ENCODE measurements at places on chromosomes 4 and X.

DNA sequence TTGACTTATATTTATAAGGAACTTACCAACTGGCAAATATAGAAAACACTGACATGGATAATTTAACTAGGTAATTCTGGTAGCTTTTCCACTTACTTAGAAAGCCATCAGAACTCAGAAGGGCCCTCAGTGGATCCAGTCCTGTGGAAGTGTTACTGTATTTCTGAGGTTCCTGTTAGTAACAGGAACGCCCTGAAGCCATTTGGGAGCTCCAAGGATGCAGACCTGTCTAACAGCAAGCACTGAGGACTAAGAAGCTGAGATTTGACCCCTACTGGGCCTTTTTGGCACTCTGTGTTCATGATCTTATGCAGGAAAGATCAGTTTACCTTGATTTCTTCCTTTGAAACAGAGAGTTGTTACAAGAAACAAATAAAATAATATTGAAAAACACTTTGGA lies 46.0 kb upstream of the TLL1 start:
- no peak for DNase-seq

DNA sequence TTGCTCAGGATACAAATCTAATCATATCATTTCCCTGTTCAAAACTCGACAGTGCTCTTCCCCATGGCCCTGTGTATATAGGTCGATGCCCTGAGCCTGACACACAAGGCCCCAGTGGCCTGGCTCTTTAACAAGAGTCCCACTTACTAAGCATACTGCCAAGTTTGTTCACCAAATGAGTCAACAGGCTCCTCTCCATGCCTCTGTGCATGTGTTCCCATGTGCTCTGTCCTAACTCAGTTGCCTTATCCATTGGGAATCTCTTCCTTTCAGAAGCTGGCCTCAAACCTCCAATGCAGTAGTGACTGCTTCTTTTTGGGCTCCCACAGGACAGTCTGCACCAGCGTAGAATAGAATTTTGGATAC lies 18.9 kb upstream of the CXCR3 start:
- DNase-seq: no peak

DNA sequence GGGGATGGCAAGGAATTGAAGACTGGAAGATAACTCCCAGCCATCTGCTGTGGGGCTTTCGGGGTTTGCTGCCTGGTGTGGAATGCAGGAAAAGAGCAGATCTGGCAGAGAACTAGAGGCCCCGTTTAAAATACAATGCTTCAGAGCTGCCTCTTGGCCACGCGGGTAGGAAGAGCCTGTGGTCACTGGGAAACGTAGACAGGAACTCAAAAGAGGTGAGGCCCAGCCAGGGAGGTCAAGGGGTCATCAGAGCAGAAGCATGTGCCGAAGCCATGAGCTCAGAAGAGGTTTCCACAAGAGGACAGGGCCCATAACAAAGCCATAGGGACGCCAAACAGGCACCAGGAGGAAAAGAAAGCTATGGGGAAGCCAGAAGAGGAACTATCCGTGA lies 14.5 kb upstream of the STS start:
- no peak for DNase-seq

DNA sequence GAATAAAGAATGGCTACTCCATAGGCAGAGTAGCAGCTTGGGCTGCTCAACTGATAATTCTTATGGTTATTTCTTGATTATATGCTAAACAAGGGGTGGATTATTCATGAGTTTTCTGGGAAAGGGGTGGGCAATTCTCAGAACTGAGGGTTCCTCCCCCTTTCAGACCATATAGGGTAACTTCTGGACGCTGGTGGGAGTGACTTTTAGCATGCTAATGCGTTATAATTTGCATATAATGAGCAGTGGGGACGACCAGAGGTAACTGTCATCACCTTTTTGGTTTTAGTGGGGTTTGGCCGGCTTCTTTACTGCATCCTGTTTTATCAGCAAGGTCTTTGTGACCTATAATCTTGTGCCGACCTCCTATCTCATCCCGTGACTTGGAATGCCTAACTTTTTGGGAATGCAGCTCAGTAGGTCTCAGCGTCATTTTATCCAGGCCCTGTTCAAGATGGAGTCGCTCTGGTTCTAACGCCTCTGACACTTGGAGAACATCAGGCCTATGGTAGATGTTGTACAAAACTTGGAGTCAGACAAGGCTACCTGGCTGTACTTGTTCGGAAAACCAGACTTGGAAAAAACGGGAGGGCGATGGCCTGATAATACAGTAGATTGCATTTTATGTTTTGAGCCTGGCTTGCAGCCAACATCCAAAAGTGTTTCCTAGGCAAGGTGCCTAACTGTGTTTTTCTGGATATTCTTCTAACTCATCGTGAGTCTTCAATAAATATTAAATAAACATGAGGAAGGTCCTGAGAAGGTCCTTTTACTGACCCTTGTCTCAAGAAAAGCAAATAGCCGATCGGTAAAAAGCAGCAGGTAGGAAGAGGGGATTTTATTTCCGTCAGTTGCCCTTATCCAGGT lies 1.8 kb upstream of the TMEM164 start:
- DNase-seq: peak; percentile 9

GRCh38 chr4:173301518-173302201 lies 32.5 kb downstream of the HMGB2 start:
- DNase-seq: peak; percentile 34

DNA sequence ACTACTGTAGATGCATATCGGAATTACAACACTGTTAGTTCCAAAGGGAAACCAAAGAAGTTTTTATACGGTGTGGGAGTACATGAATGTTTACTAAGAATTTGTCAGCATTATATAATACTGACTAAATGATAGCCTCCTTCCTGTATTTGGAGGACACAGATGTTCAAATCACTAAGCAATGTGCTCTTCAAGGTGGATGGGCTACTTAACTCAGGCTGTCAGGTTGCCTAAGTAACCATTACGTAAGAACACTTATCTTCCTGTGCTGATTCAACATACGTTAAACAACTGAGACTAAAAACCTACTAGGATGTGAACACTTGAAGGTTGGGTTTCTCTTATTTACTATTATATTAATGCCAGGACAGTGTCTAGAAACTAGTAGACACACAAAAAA lies 81.9 kb upstream of the HPGD start:
- no peak for DNase-seq

DNA sequence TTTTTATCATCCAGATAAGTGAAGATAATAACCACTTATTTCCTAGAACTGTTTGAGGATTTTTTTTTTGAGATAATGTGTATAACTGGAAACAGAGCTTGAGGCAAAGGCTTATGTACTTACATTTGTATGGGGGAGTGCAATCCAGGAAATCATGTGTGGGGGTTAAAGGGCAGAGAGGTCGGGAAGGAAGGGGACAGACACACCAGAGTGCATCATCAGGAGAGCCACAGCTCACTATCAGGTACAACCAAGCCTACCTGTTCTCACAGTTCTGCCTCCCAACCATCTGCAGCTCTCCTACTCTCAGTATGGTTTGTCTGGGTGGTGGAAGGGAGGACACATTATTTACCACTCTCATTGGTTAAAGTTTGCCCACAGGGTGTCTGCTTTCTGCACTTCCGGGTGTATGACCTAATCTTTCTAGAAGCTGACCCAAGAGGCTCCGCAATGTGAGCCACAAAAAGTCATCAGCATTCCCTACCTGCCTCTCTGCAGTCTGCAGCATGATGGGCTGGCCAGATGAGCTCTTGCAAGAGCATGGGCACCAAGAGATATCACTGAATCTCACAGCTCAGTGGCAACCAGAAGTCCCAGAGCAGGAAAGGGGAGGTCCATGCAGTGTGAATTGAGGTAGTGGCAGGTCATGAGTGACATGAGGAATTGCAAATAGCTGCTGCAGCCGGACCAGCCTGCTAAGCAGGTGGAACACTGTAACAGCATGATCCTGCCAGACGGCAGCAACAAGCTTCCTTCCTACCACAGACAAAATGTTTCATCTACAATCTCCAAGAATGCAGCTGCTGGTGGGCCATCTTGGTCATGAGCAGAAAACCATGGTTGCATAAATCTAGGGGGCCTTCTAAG lies 36.9 kb upstream of the SPRY1 start:
- DNase-seq: no peak

- DNase-seq: no peak
These were observed 76.6 kb downstream of the LIMCH1 start for GRCh38 chr4:41614519-41614918.

DNA sequence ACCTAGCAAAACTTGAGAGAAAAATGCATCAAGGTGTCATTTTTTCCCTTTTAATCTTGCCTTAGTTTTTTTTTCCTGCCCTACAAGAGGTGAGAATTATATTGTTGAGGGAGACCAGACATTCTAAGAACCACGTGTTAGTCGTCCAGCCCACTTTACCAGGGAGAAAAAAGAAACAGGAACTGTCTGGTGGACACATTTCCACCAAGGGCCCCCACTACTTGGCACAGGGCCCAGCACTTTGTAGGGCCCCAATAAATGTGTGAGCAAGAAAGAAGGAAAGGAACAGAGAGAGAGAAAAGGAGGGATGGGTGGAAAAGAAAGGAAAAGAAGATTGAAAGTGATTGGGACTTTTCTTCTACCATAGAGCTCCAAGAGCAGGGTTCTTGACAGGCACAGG lies 3.9 kb upstream of the EGFL6 start:
- DNase-seq: no peak

DNA sequence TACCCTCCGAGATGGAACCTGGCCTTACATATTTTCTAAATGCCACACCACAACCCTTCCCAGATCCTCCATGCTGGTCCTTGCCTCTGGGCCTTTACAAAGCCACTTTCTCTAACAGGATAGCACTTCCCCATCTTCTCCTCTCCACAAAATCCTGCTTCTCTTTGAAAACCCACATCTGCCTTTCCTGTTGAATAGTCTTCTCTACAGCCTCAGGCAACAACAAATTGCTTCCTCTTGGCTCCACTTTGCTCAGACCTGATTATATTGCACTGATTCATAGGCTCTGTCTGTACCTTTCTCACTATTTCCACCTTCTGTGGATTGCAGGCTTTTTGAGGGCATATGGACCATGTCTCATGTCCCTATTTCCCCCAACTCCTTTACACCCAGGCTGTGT lies 203.7 kb upstream of the MBNL3 start:
- DNase-seq: no peak

DNA sequence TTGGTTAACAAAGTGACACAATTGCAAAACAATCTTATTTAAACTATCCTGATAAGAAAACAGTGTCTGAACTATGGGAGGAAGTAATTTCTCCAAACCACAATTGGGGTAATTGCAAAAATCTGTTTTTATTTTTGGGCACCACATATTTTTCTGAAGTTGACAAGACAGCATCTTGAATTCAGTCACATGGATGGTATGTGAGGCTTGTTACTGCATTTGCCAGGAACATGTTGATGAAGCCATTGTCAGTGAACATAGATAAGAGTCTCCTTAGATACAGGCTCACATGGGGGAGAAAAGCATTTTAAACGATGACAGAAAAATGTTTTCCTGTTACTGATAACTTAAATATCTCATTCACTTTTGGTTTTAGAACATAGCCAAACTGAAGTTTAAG lies 5.5 kb upstream of the USP53 start:
- DNase-seq: no peak

GRCh38 chrX:6954836-6955235 lies 192.7 kb upstream of the STS start:
- DNase-seq: no peak

- DNase-seq: no peak
These were observed 38.0 kb downstream of the GPM6B start for GRCh38 chrX:13778916-13779315.

- DNase-seq: no peak
These were observed 991.3 kb upstream of the DIAPH2 start for GRCh38 chrX:95693365-95693764.

GRCh38 chrX:38656350-38656915 lies 95.1 kb downstream of the TSPAN7 start:
- DNase-seq: no peak

GRCh38 chr4:43556262-43556661 lies 663.7 kb downstream of the GRXCR1 start:
- DNase-seq: peak; percentile 12

DNA sequence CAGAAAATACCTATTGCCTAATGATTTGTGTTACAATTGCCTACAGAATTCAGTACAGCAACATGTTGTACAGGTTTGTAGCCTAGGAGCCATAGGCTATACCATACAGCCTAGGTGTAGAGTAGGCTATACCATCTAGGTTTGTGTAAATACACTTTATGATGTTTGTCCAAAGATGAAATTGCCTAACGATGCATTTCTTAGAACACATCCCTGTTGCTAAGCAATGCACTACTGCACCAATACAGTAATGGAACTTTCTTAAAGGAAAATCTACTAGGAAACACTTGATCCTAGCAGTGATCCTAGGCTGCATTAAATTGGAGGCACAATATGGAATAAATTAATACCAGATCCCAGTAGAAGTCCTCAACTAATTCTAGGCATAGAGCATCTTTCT lies 18.3 kb downstream of the NOA1 start:
- DNase-seq: no peak

- no peak for DNase-seq
These were observed 16.2 kb upstream of the PUDP start for GRCh38 chrX:7164174-7164573.

All from B cell (primary cell).